C1 segment of cervical spinal cord (tissue), 14 donors: ENCODE measurements at places on chromosomes 6 and 20.
A peak's percentile ranks its signal among the peaks of the same experiment; 100 is the strongest.

- no peak for DNase-seq
These were observed 182.3 kb downstream of the CDH4 start for GRCh38 chr20:61434341-61434781.

DNA sequence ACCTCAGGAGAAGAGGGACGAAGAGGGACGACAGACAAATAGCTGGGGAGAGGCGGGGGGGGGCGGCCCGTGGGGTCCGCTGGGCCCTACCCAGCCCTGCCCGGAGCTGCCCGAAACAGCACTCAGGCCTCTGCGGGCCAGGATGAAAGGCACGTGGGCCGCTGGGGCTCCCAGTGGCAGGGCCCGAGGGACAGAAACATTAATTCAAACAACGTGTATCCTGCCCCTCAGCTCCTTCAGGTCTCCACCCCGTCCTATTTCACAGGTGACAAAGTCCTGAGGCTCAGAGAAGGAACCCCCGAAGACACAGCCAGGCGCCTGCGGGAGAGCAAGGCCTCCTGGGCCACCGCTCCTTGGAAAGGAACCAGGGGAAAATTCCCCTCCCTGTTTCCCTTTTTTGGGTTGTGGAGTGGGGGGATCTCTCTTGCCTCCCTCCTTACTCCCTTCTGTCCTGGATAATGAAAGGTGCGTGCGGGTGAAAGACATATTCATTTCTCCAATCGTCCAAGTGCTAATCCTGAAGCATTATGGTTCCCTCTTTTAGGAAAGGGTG lies 93.3 kb downstream of the RNASET2 start:
- no peak for DNase-seq

DNA sequence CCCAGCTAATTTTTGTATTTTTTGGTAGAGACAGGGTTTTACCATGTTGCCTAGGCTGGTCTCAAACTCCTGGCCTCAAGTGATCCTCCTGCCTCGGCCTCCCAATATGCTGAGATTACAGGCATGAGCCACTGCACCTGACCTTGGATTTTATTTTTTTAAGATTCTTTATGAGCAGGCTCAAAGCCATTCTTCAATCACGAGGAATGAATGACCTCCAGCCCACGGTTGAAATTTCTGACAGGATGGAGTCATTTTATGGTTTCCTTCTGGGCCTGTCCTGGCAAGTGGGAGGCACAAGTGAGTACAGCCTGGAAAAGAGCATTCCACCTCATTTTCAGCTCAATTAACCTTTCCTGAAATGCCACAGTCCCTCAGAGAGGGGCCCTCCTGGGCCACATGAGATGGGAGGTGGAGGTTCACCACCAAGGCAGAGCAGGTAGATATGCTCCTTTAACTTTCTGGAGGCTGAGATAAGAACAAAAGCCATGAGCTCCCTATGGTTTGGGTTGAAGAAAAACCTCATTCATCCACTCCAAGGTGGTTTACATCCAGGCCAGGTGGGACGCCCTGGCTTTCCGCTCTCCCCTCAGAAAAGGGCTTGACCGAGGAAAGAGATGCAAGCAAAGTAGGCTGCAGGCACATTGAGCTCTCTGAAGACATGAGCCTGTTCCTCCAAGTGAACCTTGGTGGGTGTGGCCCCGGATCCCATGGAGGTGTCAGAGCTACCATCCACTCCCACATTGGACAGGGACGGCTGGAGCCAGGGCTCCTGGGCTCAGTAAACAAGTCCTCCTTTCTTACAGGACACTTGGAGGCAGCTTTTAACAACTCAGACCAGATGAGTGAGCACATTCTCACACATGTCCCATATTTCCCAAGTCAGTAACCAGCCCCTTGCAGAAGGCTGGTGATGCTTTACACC lies 208.5 kb upstream of the SSTR4 start:
- no peak for DNase-seq

DNA sequence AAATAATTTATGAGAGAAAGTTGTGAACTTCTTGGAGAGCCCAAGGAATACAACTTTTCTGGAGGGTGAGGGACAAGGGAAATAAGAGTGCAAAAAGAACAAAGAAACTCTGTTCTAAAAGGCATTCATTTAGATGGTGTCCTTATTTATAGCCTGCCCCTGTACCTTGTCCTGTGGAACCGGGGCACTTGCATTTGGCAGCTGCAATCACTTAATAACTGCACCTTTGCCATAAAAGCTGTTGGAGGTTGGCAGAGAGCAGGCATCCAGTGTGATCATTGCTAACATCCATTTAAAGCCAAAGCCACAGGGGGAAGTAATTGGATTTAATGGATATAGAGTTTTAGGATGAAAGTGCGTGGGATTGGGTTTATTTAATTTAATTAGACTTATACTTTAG lies 50.8 kb upstream of the SGK1 start:
- DNase-seq = no peak

DNA sequence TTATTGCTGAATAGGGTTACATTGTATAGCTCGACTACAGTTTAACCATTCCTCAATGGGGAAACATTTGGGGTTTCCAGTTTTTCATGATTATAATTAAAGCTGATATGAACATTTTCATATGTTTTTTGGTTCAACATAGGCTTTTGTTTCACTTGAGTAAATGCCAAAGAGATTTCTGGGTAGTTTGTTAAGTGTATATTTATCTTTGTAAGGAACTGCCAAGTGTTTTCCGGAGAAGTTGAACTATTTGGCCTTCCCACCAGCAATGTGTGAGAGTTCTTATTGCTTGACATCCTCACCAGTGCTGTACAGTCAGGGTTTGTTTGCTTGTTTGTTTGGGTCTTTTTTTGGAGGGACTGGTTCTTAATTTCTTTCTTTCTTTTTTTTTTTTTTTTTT lies 83.7 kb upstream of the RALY start:
- DNase-seq = no peak

DNA sequence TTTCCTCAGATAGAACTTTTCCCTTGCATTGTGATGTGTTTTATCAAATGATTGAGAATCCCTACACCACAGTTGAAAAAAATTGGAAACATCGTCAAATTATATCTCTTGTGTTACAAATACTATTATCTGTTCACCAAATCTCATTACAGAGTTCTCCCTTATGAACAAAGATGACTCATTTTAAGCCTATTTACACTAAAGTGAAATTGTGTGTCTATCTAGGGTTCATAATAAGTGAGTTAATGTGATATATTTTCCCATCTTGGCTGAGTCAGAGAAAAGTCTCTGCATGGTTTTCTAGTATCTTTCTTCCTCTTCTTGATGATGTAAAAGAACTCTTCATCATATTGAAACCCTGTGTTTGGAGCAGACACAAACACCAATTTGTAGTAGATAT lies 1263.3 kb upstream of the EYS start:
- no peak for DNase-seq

- DNase-seq = peak; percentile 12
These were observed 359.9 kb upstream of the EPHA7 start for GRCh38 chr6:93779086-93779841.

GRCh38 chr20:63703471-63703975 lies 4.3 kb downstream of the ARFRP1 start:
- DNase-seq = no peak

DNA sequence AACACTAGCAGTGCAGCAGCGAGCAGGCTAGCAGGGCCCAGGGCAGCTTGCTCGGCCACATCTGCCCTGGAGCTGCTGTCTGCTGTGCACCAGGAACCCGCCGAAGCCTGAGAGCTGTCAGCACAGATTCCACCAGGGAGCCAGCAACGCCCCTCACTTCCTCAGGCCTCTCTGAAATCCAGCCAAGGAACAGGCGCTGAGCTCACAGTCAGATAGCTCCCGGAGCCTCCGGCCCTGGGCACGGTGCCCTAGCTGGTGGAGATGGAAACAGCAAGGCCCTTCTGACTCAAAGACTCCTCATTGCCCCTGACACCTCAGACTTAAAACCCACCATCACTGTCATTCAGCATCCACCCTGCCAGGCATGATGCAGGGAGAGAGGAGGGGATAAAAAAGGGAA lies 839.4 kb downstream of the MAFB start:
- DNase-seq = peak; percentile 13
